Omental fat pad (tissue), 4 donors: ENCODE measurements at places on chromosomes 11 and 22. TPM values are rescaled to one million over a fixed set of nuclear protein-coding genes. Genes with fewer than 3 reads are reported as not detected.

- DNase-seq = no peak
Observed at GRCh38 chr11:121651257-121651605, 198.5 kb upstream of the SORL1-AS1 start.

DNA sequence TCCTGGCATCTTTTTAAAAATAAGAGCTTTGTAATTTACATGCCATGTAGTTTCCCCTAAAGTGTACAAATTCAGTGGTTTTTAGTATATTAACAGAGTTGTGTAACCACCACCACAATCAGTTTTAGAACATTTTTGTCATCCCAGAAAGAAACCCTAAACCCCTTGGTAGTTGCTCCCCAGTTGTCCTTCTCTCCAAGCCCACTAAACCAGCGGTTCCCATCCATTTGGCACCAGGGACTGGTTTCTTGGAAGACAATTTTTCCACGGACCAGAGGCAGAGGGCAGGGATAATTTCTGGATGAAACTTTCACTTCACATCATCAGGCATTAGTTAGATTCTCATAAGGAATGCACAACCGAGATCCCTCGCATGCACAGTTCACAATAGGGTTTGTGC lies 22.6 kb downstream of the CABIN1 start:
- no peak for DNase-seq

GRCh38 chr22:23424031-23424430 lies 156.1 kb downstream of the IGLL1 start:
- DNase-seq = no peak

GRCh38 chr11:2401436-2401984 lies 960 bp downstream of the TSSC4 start:
- no peak for DNase-seq

DNA sequence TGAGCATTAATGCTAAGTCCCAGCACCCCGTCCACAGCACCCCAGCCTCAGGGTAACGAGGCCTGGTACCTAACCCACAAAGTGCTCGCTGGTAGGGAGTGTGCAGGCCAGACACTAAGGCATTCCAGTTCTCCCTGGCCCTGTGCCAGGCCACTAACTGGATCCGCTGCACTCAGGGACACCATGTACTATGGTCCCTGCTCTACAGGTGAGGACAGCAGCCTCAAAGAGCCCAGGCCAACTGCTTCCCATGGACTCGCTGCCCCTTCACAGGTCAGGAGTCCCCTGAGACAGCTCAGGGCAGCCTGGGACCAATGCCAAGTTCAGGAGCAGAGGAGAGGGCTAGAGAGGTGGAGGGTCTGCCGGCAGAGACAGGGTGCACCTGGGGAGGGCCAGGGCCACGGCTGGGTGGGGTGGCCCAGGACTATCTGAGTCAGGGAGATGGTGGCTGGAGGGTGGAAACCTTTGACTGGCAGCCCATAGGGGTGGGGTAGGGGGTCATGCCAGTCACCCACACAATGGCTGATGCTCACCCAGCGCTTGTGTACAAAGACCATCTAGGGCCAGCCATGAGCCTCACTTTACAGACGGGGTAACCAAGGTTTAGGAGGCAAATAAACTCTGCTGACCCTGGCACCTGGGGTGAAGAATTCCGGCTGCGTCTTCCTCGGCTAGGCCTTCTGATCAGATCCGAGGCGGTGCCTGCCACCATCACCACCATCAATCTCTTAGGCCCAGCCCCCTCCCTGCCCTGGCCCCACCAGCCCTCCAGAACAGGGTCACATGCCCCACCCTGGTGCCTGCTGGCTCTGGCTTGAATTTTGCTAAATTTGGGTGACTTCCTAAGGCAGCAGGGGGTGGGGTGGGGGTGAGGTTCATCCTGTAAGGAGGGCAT lies 5.6 kb downstream of the OSBPL5 start:
- no peak for DNase-seq

GRCh38 chr11:82901922-82902485 lies 468 bp downstream of the DDIAS start:
- no peak for DNase-seq

GRCh38 chr22:31090217-31091085 lies 9.3 kb downstream of the SMTN start:
- DNase-seq = no peak

GRCh38 chr11:118887206-118887605 lies 3.5 kb downstream of the CXCR5 start:
- no peak for DNase-seq

SLC25A18 gene
- 7.9 TPM for total RNA-seq
